ENCODE measurements at places on chromosomes 5 and 9.

DNA sequence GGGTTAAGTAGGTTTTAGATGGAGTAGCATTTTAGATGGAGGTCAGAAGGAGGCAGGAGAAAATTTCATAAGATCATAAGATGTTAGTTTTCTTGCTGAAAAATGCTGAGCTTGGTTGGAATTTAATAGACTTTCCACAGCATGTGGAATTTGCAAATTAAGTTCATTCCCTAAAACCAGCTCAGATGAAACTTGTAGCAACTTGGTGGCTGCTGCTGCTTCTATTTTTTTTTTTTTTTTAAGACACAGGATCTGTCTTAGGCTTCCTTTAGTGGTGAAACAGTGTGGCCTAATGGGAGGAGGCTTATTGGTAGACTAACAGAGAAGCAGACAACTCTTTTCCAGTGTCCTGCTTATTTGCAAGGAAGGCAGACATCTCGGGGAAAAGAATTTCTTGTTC is 154.5 kb downstream of the AOPEP start:
- no peak for DNase-seq

- no peak for DNase-seq
These were observed at the start of gene LRRC14B for GRCh38 chr5:191036-191948. Gene LRRC14B, plus strand, starts transcription at chr5:191495. Its CDS starts 44 bp downstream, at chr5:191539.

DNA sequence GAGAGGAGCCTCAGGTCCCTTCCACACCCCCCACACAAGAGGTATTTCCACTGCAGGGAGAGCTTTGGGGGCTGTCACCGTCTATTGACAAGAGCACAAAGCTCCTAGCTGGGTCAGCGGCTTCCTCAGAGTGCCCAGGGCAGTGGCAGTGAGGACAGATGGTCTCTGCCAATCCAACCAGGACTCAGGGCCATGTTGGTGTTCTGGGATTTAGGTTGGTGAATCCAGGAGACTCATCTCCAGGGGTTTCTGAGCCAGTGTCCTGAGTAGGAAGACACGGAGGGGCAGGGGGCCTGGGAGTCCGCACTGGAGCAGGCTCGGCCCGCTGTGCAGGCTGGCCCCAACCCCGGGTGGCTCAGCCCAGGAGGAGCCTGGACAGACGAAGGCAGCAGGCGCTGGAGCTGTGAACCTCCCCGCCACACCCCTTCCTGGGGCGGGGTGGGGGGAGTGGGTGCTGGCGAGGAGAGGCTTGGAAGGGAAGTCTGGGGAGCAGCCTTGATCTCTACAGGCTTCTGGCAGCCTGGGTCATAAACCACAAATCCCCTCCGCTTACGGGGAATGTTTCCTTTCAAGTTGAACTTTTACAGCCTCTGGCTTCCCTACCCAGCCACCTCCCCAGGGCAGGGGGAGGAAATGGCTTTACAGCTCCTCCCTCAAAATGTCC is 19.6 kb downstream of the CRB2 start:
- no peak for DNase-seq

GRCh38 chr5:129903466-129904101 is 681 bp upstream of the CHSY3 start:
- no peak for DNase-seq

GRCh38 chr9:129964901-129965734 is 77.9 kb downstream of the FNBP1 start:
- DNase-seq: no peak

- DNase-seq: no peak
These were observed 15.4 kb upstream of the UBAC1 start for GRCh38 chr9:135976531-135976930.

DNA sequence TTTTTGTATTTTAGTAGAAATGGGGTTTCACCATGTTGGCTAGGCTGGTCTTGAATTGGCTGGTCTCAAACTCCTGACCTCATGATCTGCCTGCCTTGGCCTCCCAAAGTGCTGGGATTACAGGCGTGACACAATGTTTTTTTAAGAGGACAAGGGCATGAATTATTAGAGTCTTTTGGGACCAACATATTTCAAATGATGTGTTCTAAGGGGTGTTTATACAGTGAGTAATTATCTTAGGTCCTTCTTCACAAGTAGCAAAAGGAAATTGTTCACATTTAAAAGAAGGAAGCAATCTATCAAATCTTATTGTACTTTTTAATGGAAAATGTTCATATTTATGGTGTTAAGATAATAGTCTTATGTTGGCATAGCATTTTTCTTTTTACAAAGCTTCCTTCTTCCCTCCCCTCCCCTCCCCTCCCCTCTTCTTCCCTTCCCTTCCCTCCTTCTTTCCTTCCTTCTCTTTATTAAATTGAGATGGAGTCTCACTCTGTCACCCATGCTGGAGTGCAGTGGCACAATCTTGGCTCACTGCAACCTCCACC is 6.7 kb downstream of the GNG10 start:
- DNase-seq: no peak
